ENCODE measurements at places on chromosomes 7 and 10.

DNA sequence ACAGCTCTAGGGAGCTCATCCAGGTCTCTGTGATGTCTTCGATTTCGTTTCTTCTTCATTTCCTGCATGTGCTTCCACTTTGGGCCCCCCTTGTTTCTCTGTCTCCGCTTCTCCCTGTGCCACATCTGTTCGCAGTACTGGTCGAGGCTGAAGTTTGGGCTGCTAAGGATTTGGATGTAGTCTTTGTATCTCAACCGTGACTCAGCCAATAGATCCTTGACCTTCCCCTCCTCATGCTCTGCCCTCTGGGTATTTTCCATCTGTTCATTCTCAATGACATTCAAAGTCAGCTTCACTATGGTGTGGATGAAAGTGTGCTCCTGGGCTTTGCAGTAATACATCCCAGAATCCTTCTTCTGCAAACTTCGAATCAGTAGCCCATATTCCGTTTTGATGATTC lies 187.4 kb downstream of the SEMA3D start:
- DNase-seq: no peak

DNA sequence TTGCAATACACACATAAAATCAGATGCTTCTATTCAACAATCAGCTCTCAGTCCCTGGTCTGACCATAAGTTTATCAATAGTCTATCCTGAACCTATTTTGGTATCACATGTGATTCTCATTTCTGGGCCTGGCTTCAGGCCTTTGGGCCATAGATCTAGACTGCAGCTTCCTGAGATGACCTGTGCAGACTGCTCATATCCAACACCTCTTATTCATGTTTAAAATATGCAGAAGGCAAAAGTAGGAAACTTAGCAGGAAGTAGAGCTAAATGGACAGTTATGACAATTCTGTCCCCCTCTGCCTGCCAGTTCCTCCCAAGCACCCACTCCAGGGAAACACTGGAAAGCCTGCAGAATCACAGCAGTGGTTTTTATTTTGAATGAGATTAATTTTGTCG lies 53.3 kb downstream of the C7orf25 start:
- DNase-seq: no peak

GRCh38 chr7:108211382-108212201 lies 81.4 kb upstream of the LAMB4 start:
- no peak for DNase-seq

DNA sequence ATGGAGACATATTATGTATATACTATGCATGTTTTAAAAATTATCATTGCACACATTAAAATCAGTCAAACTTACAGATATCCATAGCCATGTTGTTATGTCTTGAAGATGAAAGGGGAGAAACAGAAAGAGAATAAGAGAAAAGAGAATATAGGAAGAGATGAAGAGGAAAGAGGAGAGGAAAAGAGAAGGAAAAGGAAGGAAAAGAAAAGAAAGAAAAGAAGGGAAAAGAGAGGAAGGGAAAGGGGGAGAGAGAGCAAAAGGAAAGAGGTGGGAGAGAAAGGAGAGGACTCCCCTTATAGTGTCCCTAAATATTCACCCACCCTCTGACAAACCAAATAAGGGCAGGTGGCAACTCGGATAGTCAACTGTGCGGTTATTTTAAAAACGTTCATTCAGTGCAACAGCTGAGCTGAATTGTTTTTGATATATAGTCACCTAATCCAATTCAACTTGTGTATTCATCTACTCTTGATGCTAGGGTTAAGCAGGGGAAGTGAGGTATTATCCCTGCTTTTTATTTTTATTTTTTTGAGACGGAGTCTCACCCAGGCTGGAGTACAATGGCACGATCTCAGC lies 14.6 kb downstream of the SVIL start:
- no peak for DNase-seq

DNA sequence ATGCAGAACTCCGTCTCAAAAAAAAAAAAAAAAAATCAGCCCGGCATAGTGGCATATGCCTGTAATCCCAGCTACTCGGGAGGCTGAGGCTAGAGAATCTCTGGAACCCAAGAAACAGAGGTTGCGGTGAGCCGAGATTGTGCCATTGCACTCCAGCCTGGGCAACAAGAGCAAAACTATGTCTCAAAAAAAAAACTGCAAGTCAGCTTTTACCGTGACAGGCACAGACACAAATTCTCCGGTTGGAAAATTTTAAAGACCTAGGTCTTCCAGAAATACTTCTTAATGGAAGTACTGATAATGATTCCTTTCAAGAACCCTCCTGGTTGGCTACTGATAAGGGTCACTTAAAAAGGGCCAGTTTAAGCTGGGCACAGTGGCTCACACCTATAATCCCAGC lies 19.4 kb upstream of the ARPC1B start:
- no peak for DNase-seq

DNA sequence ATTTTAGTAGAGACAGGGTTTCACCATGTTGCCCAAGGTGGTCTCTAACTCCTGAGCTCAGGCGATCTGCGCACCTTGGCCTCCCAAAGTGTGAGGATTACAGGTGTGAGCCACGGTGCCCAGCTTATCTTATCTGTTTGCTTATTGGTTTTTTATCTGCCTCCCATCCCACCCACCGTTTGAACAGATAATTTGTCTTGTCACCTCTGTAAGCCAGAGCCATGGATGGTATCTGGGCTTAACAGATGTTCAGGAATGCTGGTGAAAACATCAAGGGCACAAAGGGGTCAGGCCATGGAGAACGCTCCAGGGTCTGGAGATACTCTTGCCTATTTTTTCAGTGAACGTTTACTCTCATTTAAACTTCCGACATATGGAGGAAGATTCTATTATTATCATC lies 12.0 kb upstream of the NDST2 start:
- DNase-seq: no peak

DNA sequence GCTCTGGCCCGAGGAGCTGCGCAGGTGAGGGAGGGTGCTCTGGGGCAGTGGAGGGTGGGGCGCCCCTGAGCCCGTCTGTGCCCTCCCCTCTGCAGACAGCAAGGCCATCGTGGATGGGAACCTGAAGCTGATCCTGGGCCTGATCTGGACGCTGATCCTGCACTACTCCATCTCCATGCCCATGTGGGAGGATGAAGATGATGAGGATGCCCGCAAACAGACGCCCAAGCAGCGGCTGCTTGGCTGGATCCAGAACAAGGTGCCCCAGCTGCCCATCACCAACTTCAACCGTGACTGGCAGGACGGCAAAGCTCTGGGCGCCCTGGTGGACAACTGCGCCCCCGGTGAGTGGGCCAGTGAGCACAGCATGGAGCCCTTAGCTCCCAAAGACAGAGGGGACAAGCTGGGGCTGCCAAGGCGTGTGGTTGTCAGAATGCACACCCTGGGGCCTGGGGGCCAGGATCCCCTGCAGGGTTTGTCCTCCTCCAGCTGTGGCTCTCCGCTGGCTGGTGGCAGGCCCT lies 5.1 kb downstream of the FLNC start:
- no peak for DNase-seq

- DNase-seq: peak; percentile 70
Observed at GRCh38 chr7:65981965-65982792, at the start of gene GUSB. Gene GUSB, minus strand, starts transcription at chr7:65982213. Its CDS starts 30 bp downstream, at chr7:65982183.

- DNase-seq: no peak
Observed at GRCh38 chr7:152866791-152867501, 107.4 kb downstream of the ACTR3B start.

DNA sequence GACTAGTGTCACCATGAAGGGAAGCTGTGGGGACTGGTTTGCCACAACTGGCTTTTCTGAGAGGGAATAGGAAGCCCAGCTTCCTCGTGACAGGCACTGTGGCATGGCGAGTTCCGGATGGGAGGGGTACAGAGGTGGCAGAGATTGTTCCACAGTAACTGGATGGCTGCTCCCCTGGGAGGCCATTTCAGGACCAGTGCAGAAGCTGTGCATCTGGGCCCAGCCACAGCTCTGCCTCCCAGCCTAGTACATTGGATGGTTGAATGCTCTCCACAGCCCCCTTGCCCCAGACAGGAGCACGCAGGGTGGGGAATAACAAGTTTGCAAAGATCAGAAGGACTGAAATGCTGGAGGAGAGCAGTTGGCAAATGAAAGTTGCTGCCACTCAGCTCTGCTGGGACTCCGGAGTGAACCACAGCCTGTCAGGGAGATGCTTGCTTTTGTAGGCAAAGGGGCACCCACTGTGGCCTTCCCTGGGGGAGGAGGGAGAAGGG lies 51.8 kb downstream of the GSDME start:
- DNase-seq: no peak

DNA sequence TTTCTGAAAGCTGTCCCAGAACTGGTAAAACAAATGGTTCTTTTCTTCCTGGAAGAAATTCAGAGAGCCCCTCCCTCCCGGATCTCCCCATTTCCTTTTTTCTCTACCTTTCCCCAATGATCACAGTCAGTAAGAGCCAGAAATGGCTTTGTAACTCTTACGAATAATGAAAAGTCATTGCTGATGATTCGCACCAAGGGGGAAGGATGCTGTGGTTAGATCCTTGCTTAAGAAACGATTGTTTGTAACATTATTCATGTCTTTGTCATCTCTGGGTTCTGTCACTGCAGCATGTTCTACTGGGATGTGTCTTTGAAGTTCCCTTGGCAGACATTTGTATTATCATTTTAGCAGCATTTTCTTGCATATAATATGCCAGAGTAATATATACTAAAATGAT lies 138.9 kb downstream of the CACNB2 start:
- no peak for DNase-seq

DNA sequence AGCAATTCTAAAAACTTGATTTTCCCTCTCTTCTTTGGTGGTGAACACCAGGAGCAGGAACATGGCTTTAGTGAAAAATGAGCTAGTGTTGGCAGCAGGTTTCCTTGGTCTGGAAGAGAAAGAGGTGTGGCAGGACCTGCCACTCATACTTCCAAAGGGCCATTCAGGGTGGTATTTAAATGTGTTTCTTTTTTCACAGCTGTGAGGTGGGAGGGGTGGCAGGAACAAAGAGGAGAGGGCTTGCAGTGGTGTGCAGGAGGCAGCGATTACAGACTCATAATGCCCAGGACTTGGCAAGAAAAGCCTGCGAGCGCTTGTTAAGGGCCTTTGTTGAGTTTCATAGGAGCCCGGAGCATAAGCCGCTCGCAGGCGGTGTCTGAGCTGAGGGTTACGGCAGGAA lies 36.8 kb downstream of the WIPF3 start:
- DNase-seq: no peak

- no peak for DNase-seq
Observed at GRCh38 chr10:69500864-69501468, 49.7 kb downstream of the TSPAN15 start.

- no peak for DNase-seq
Observed at GRCh38 chr7:50632561-50633413, 67.6 kb upstream of the DDC start.

DNA sequence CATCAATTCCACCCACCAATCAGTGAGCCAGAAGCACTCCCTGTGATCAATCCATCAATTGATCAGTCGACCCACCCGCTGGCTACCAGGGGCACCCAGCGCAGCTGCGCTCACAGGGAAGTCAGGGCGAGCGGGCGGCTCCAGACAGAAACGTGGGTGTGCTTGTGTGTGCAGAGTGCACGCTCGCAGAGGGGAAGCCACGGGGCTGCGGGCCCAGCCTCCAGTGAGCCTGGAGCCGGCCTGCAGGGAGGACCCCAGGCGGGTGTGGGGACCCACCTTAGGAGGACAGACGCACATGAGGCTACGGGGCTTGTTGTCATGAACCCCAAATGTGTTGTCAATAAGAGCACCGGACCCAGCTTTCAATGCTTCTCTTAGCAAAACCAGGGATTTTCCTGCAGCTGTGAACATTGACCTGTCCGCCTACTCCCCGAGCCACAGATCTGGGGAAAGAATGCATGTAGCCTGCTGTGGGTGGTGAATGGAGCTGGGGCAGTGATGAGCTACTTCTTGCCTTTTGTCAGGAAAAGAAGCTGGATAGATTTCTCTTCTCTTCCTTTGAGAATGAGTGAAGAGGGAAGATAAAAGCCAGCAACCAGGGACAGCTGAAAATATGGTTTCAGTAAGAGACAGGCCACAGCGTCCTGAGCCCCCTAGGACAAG lies 497.8 kb downstream of the DNAJB6 start:
- DNase-seq: no peak

- peak; percentile 16 for DNase-seq
Observed at GRCh38 chr10:79178614-79179163, 109.9 kb downstream of the ZMIZ1 start.

DNA sequence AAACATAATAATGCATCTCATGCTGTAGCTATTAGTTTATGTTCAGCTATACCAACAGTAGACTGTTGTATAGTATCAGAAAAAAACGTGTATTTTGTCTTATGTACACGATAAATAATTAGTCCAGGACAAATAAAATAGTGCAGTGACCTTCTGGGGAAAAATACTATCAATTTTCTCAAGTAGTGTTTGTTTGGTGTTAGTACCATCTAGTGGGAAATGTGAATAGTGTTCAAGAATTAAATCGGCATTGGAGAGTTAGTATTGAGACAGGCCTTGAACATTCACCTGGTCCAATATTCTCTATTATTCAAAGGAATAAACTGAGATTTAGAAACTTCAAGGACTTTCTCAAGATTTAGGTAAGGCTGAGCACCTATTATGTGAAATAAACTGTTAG lies 21.7 kb upstream of the OR2A5 start:
- no peak for DNase-seq

- DNase-seq: no peak
Observed at GRCh38 chr7:18128846-18129245, 101.2 kb upstream of the PRPS1L1 start.

- DNase-seq: no peak
Observed at GRCh38 chr10:131773370-131774343, 127.2 kb upstream of the PPP2R2D start.

DNA sequence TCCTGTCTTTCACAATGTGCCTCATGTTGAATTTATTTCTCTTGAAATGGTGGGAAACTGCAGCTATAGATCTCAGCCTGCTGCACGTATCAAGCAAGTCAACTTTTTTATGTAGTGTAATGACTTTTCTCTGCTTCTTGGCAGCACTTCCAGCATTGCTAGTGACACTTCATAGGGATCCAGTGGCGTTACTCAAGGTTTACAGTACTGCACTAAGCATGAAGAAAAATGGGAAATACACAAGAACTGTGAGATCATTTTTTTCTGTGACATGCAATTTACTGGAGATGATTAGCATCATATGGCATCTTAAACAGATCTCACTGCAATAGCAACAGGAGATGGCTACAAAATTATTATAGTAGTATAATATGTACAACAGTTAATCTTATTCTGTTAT lies 90.9 kb downstream of the POLR1F start:
- DNase-seq: no peak
